ENCODE measurements at places on chromosomes 12 and 14.

- peak; percentile 45 for DNase-seq
Observed at GRCh38 chr12:131950182-131950913, 606 bp downstream of the EP400 start.

GRCh38 chr14:90727082-90727481, 89.1 kb downstream of the TTC7B start:
- no peak for DNase-seq

- DNase-seq: no peak
Observed at GRCh38 chr14:38158468-38158867, 49.2 kb upstream of the SSTR1 start.

- DNase-seq: no peak
Observed at GRCh38 chr14:95549656-95550585, 15.1 kb downstream of the GLRX5 start.

- DNase-seq: no peak
Observed at GRCh38 chr14:91870001-91870400, 2.7 kb upstream of the TC2N start.

DNA sequence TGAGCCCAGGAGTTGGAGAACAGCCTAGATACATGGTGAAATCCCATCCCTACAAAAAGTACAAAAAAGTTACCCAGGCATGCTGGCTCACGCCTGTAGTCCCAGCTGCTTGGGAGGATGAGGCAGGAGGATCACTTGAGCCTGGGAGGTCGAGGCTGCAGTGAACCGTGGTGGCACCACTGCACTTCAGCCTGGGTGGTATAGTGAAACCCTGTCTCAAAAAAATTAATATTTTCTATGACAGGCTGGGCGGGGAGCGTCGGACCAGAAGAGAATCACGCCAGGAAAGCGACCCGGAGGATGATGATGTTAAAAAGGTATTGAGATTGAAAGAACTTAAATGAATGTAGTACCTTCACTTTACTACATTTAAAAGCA, 2.1 kb downstream of the PNN start:
- no peak for DNase-seq

GRCh38 chr14:72883961-72884360, 9.9 kb downstream of the DPF3 start:
- peak; percentile 28 for DNase-seq

DNA sequence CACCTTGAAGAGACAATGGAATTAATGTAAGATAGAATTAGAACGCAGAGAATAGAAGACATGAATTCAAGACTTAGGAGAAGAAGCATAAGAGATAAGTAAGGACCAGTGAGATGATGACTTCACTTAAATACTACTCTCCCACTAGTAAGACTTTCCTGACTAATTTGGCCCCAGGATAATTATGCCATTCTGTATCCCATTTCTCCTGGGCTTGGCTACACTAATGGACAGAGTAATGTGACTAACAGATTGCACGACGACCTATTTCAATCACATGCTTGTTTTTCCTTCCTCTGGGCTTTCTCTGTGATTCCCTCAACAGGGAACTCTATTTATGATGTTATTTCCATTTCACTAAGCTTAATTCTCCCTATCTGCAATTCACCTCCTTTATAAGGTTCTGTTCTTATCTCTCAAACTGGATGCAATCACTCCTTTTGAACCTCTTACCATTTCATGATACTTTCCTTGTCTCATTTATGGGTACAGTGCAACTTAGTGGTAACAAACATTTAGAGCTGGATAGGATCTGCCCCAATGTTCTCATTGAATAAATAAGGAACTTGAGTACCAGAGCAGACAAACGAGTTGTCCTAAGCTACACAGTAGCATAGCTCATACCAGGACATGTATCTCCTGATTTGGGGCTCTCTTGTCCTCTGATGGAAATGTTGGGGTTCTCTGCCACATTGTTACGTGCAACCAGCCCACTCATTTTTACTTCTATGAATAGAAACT, 102.7 kb downstream of the BTG1 start:
- DNase-seq: no peak

- no peak for DNase-seq
Observed at GRCh38 chr12:9372202-9372601, 164.0 kb upstream of the PZP start.

GRCh38 chr12:106037524-106038298, 101.0 kb downstream of the NUAK1 start:
- no peak for DNase-seq

DNA sequence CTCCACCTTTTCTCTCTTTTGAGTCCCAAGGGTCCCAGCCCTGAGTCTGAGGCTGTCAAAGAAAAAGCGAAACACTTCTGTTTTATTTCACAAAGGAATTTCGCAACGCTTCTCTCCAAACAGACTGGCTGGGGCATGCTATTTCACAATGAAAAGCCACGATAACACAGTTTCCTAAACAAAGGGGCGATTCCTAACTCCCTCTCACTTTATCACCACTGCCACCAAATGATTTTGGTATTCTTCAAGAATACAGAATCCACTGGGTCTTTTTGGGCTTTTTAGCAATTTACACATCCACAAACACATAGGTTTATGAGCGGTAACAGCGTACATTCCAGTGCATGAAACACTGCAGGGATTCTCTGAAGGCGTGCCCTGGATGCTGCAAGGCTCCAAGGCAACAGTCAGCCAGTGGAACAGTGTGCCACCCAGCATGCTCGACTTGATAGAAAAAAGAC, 161.2 kb downstream of the DAD1 start:
- DNase-seq: no peak

DNA sequence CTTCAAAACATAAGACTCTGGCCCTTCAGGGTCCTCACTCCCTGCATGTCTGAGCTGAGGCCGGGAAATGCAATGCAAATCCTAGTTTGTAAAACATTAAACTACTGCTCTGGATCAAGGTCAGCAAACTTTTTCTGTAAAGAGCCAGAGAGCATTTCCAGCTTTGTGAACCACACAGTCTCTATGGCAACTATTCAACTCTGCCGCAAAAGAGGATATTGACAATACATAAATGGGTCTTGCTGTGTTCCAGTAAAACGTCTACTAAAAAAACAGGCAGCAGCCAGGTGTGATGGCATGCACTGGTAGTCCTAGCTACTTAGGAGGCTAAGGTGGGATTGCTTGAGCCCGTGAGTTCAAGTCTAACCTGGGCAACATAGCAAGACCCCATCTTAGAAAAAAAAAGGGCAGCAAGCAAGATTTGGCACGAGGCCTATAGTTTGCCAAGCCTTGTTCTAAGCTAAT, 22.3 kb downstream of the DDX24 start:
- DNase-seq: no peak

- DNase-seq: no peak
Observed at GRCh38 chr12:102885043-102885932, 31.8 kb downstream of the PAH start.

GRCh38 chr12:77469578-77470333, 360.9 kb upstream of the NAV3 start:
- DNase-seq: no peak

- no peak for DNase-seq
Observed at GRCh38 chr12:118098911-118099671, 4.7 kb downstream of the VSIG10 start.

- no peak for DNase-seq
Observed at GRCh38 chr14:103072595-103073366, 11.2 kb upstream of the LBHD2 start.

DNA sequence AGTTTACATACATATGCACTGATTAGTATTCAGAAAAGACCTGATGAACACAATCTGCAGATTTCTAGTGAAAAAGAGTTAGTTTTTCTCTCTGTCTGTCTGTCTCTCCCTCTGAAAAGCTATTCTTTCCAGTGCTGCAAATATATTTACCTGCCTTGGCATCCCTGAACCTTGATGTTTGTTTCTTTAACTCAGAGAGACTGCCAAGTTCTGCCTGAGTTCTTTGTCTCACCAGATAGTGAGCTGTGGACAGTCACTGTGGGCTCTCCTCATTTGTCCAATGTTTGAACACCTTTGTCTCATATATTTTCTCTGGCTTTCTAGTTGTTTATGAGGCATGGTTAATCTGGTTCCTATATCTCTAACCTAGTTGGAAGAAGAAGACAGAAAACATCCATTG, 250.4 kb downstream of the SOX5 start:
- no peak for DNase-seq

GRCh38 chr12:68332728-68333630, 817 bp upstream of the MDM1 start:
- DNase-seq: no peak

DNA sequence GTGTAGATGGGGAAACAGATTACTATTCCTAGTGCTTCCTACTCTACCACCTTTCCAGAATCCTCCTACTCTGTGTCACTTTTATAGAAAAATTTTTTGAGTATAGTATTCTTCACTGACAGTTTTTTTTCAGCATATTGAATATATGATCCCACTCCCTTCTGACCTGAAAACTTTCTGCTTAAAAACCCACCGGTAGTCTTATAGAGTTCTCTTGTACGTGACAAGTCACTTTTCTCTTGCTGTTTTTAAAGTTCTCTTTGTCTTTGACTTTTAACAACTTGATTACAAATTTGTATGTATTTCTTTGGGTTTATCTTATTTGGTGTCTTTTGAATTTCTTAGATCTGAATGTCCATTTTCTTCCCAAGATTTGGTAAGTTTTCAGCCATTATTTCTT, 133.6 kb upstream of the SLC38A2 start:
- no peak for DNase-seq

- peak; percentile 41 for DNase-seq
Observed at GRCh38 chr12:93624595-93625294, 52.3 kb downstream of the SOCS2 start.

GRCh38 chr12:12791756-12792369, 6.4 kb downstream of the APOLD1 start:
- no peak for DNase-seq

DNA sequence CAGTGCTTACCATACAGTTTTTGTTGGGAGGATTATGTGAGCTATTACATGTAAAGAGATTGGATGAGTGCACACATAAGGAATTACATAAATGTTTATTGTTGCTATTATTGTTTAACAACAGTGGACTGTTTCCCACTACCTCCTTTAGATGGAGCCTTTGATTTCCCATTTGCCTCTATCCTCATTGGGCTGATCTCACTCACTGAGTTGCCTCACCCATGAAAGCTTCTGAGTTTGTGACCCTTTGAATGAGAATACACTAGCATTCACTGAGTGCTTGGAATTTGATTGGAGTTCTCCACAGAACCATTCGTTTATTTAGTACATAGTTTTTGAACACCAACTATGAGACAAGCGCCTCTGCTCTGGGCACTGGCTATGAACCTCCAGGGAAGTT, 121.0 kb downstream of the HELB start:
- DNase-seq: no peak

DNA sequence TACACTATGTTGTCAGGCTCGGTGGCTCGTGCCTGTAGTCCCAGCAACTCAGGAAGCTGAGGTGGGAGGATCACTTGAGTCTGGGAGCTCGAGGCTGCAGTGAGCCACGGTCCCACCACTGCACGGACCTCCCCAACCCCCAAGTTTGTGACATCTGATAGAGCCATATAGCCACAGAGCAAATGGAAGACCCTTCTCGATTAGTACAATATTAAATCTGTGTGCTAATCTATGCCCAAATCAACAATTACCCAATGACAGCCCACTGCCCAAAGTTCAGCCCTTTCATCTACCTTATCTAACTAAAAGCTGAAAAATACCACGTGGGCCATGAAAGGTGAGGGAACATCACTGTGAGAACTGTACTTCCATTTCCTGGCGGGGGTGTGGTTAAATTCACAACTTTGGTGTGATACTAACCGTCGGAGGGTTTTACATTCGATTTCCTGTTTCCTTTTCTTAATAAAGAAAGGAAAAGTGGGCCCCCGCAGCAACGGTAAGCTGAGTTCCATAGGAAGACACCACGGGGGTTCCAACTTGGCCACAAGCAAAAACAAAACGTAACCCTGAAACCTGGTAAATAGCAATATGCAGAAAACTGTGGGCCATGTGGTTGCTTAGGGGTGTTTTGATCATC, 31.2 kb upstream of the FOS start:
- peak; percentile 39 for DNase-seq

- DNase-seq: no peak
Observed at GRCh38 chr14:54356172-54356571, 40.6 kb upstream of the CDKN3 start.

DNA sequence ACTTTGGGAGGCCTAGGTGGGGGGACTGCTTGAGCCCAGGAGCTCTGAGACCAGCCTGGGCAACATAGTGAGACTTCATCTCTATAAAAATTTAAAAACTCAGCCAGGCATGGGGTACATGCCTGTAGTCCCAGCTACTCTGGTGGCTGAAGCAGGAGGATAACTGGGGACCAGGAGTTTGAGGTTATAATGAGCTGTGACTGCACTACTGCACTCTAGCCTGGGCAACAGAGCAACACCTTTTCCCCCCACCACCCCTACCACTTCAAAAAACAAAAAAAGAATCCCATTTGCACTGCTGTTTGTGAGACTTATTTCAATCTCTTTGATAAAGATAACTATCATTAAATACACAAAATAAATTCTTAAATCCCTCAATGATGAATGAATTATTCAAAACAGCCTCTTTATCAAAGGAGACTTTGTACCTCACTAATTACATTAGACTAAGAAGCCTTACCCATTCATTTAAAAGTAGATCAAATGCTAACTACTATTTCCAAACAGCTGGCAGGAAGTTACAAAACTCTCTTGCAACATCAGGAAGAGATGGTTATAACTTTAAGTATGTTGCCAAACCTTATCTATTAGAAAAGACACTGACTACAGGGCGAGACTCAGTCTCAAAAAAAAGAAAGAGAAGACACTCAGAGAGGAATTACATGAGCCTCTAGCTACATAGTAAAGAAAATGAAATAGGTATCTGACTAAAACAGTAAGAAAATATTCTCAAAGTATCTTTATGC, 14.7 kb downstream of the BLTP3B start:
- DNase-seq: no peak

DNA sequence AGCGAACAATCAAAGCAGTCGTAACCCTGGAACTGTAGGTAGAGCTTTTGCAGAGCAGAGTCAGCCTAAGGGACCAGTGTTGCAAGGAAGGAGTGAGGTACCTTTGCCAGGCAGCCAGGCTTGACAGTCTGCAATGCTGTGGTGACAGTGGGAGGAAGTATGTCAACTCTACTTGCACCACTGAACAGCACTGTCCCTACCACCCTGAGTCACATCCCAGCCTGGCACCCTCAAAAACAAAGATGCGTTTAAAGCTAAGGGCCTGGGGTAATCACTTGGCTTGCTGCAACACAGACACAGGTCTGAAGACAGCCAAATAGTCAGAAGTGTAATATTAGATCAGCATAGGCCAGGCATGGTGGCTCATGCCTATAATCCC, 141.9 kb downstream of the DPF3 start:
- no peak for DNase-seq

DNA sequence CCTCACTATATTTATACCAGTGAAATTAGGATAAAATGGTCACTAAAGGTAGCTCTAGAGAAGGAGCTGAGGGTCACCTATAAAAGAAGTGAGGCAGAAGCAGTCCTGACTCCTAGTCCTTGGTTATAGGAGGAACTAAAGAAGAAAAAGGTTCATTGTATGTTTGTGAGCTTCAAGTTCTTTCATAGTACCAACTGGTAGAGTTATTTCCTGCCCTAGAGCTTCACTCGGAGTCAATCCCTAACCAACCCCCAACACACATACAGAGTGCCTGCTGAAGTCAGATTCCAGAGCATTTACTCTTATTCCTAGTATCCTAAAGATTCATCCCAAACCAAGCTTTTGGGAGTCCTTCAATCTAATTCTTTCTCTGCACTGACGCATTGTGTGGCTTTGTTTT, 29.3 kb upstream of the FRMD6 start:
- DNase-seq: no peak

Measured in GM10248 (cell line).